ENCODE measurements at places on chromosomes 12 and 14. TPM values are rescaled to one million over a fixed set of nuclear protein-coding genes. Genes with fewer than 3 reads are reported as not detected.

DNA sequence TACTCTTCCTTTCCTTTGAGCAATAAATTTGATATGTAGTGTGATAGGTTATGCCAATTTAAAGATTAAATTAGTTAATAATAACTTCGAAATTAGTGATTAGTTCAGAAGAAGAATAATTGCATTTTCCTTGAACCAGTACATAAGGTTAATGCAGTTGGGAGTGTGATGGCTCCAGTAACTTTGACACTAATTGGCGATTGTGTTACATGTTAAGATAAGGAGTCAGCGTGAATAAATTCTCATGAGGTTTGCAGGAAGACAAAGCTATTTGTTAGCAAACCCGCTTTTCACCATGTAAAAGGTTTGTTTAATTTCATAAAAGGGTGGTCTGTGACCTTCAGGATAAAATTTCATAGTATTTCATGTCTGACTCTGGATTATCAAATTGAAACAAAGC is 1226.8 kb downstream of the SLC16A7 start:
- no peak overlapping the region for H3K27ac ChIP-seq
- no peak overlapping the region for H3K4me3 ChIP-seq
- H3K27me3 ChIP-seq = no peaks in the 10 kb centered on the region

DNA sequence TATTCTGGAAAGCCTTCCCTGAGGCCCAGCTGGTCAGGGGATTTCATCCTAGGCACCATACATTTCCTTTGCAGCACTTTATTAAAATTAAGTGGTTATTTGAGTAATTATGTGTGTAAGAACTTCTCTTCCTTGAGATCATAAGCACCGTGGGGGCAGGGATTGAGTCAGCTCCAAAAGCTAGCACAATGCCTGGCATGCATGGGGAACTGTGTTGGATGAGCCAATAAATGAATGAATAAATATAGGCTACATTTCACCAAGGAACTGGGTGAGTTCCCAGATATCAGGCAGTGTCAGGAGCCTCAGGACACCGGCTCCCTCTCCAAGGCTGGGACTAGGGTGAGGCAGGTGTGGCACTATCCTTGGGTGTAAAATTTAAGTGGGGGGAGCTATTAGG is 82.8 kb upstream of the FBXO21 start:
- H3K36me3 ChIP-seq = no peaks in the 10 kb centered on the region
- H3K4me3 ChIP-seq = no peak overlapping the region
- no peak for DNase-seq
- no peaks in the 10 kb centered on the region for H3K4me1 ChIP-seq
- peaks cover 72% of the 10 kb centered on the region for H3K27me3 ChIP-seq
- H3K27ac ChIP-seq = no peak overlapping the region

DNA sequence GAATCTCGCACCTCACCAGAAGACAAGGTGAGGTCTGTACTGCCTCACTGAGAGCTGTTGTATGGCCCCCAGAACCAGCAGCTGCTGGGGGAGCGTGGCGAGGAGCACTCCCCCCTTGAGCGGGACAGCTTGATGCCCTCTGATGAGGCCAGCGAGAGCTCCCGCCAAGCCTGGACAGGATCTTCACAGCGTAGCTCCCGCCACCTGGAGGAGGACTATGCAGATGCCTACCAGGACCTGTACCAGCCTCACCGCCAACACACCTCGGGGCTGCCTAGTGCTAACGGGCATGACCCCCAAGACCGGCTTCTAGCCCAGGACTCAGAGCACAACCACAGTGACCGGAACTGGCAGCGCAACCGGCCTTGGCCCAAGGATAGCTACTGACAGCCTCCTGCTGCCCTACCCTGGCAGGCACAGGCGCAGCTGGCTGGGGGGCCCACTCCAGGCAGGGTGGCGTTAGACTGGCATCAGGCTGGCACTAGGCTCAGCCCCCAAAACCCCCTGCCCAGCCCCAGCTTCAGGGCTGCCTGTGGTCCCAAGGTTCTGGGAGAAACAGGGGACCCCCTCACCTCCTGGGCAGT is 9.3 kb downstream of the CACNB3 start:
- H3K4me3 ChIP-seq = no peak overlapping the region
- H3K36me3 ChIP-seq = peaks cover 16% of the 10 kb centered on the region
- no peaks in the 10 kb centered on the region for H3K27me3 ChIP-seq
- no peaks in the 10 kb centered on the region for H3K4me1 ChIP-seq

- peaks cover 22% of the 10 kb centered on the region for H3K4me1 ChIP-seq
- H3K27ac ChIP-seq = peak overlapping the region; percentile 1
- H3K4me3 ChIP-seq = no peak overlapping the region
- H3K36me3 ChIP-seq = peaks cover 99% of the 10 kb centered on the region
Measured at GRCh38 chr12:117040496-117040895, 58.7 kb downstream of the TESC start.

- H3K27ac ChIP-seq = no peak overlapping the region
- peaks cover 9% of the 10 kb centered on the region for H3K4me1 ChIP-seq
- peak overlapping the region; percentile 22 for H3K4me3 ChIP-seq
- DNase-seq = peak; percentile 58
Measured at GRCh38 chr14:66746316-66747006, 238.5 kb downstream of the GPHN start.

DNA sequence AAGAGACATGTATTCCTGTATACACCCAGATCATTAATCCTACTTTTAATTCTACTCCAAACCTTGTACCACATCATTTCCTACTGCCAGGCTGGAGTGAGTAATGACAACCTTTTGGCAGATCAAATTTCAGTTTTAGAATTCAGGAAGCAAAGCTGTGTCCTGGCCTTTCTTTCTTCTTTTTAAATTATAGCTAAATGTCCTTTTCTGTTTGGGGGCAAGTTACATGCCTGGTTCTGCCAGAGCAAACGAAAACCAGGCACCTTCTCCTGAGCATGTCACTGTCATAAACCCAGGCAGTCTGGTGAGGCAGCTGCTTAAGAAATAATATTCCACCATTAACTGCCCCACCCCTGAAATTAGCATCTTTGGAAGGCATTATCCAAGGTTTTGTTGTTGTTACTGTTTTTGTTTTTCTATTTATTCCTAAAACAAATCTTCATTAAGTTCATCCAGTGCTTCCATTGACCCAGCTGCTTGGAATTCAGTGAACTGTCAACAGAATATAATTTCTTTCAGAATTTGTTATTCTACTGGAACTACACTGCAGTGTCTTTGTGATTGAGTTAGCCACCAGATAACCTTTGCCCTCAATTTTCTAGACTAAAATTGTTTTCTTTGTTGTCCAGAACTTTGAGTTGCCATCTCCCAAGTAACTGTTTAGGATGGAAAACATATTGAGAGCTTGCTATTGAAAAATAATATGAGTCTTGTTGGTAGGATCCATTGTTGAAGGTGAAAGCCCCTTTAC is 33.2 kb downstream of the SAMD4A start:
- peaks cover 9% of the 10 kb centered on the region for H3K4me1 ChIP-seq
- no peaks in the 10 kb centered on the region for H3K27me3 ChIP-seq
- H3K27ac ChIP-seq = no peak overlapping the region
- H3K36me3 ChIP-seq = no peaks in the 10 kb centered on the region
- H3K4me3 ChIP-seq = no peak overlapping the region

DNA sequence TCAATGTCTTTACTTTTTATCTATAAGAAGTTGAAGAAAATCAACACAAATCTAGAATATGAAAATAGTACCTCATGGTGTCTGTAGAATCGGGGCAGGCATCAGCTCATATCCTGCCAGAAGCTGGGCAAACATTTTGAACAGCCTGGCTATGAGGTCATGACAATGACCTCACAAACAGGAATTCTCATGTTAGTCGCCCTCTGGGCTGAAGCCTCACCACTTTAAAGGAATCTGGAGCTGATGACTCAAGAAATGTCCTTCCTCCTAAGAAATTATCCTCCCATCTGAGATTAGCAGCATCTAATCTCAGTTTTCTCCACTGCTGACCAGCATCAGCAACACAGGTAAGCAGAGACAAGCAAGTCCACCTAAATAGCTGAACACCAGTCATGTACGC is 27.1 kb downstream of the CLIP1 start:
- H3K4me3 ChIP-seq = no peak overlapping the region
- H3K27me3 ChIP-seq = no peaks in the 10 kb centered on the region
- peaks cover 14% of the 10 kb centered on the region for H3K4me1 ChIP-seq
- no peak overlapping the region for H3K27ac ChIP-seq

- H3K4me3 ChIP-seq = no peak overlapping the region
- no peaks in the 10 kb centered on the region for H3K27me3 ChIP-seq
- DNase-seq = peak; percentile 30
- H3K36me3 ChIP-seq = no peaks in the 10 kb centered on the region
- peak overlapping the region; percentile 45 for H3K27ac ChIP-seq
Measured at GRCh38 chr12:92593734-92594402, 108.9 kb upstream of the PLEKHG7 start.

The PSMB11 gene
- total RNA-seq = not detected

DNA sequence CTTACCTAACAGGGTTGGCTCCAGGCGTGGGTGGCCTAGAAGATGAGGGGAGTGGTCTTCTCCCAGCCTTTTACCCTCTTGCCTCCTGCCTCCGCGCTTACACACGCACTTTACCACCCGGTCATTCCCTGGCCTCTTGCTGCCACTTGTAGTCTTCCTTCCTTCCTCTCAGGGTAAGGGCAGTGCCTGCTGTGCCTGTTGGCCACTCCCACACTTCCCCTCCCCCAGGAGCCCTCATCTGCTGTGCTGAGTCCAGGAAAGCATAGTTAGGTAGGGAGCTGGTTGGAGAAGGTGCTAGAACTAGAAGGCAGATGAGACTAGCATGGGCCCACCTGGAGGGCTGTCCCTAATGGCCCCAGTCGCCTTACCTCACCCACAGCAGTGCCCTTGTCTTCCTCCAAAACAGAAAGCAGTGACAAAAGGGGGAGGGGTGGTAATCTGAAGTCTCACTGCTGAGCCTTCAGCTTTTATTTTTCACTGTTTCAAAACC is 54.3 kb upstream of the SRSF5 start:
- no peaks in the 10 kb centered on the region for H3K4me1 ChIP-seq
- H3K27ac ChIP-seq = no peak overlapping the region
- DNase-seq = no peak
- H3K4me3 ChIP-seq = no peak overlapping the region
- no peaks in the 10 kb centered on the region for H3K27me3 ChIP-seq

The OAS2 gene
- total RNA-seq = 211 TPM

DNA sequence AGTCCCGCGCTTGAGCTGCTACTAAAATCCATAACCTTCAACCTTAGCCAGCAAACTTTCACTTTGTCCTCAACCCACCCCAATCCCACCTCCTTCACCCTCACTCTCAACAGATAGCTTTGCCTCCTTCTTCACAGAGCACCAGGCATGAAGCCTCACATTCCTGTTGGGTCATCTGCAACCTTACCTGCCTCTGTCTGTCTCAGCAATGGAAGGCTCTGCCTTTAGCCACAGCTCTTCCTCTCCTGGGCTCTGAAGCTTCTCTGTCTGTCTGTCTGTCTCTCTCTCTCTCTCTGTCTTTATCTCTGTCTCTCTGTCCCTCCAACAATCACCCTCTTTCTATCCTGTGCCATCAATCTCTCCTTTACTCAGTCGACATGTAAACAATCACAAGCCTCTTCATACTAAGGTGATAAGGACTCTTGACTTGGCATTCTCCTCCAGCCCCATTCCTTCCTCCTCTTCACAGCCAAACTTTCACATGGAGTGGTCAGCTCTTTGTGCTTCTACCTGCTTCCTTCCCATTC is 220.8 kb downstream of the SPTSSA start:
- no peaks in the 10 kb centered on the region for H3K36me3 ChIP-seq
- peaks cover 20% of the 10 kb centered on the region for H3K4me1 ChIP-seq
- no peak for DNase-seq
- H3K27ac ChIP-seq = no peak overlapping the region
- no peak overlapping the region for H3K4me3 ChIP-seq

GRCh38 chr14:32510815-32511214 is 181.7 kb downstream of the AKAP6 start:
- peaks cover 45% of the 10 kb centered on the region for H3K4me1 ChIP-seq
- no peaks in the 10 kb centered on the region for H3K27me3 ChIP-seq
- H3K4me3 ChIP-seq = no peak overlapping the region
- H3K36me3 ChIP-seq = peaks cover 6% of the 10 kb centered on the region

DNA sequence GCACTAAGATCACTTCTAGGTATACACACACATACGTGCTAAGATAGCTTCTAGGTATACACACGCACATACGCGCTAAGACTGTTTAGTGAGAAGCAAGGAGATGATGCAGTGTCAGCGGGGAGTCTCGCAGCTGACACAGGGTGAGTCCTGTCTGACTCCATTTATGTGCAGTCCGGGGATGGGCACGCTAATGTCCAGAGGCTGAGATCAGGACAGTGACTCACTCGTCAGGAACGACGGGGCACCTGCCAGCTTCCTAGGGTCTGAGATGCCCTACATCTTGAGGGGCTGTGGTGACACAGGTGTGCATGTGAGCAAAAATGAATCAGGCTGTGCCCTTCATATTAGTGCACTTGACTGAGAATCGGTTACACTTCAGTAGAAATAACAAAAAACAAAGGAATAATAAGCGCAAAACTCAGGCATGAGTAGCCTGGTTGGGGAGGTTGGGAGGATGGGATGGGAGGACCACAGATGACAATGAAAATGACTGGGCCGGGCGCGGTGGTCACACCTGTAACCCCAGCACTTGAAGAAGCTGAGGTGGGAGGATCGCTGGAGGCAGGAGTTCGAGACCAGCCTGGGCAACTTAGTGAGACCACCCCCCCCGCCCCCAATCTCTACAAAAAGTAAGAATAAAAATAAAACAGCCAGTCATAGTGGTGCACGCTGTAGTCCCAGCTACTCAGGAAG is 29.1 kb upstream of the ULK1 start:
- peaks cover 41% of the 10 kb centered on the region for H3K4me1 ChIP-seq
- peaks cover 11% of the 10 kb centered on the region for H3K36me3 ChIP-seq
- H3K27ac ChIP-seq = peak overlapping the region; percentile 25
- no peak overlapping the region for H3K4me3 ChIP-seq
- H3K27me3 ChIP-seq = no peaks in the 10 kb centered on the region

GRCh38 chr12:96235484-96235826 is 41.3 kb downstream of the ELK3 start:
- H3K4me3 ChIP-seq = no peak overlapping the region
- DNase-seq = no peak
- no peaks in the 10 kb centered on the region for H3K27me3 ChIP-seq
- H3K36me3 ChIP-seq = no peaks in the 10 kb centered on the region
- peaks cover 9% of the 10 kb centered on the region for H3K4me1 ChIP-seq

The SLC10A1 gene
- not detected for total RNA-seq

GRCh38 chr12:50537538-50537919 is 32.7 kb downstream of the DIP2B start:
- peaks cover 6% of the 10 kb centered on the region for H3K36me3 ChIP-seq
- DNase-seq = no peak
- H3K4me3 ChIP-seq = peak overlapping the region; percentile 18
- H3K27me3 ChIP-seq = no peaks in the 10 kb centered on the region

DNA sequence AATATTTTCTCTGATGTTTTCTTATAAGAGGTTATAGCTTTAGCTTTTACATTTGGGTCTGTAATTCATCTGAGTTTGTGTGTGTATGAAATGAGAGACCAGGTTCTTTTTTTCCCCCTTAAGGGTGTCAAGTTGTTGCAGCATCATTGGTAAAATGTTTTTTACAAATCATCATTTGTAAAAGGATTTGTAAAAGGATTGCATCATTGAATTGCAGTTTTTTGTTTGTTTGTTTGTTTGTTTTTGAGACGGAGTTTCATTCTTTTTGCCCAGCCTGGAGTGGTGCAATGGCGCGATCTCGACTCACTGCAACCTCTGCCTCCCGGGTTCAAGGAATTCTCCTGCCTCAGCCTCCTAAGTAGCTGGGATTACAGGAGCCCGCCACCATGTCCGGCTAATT is 31.1 kb downstream of the MAPKAPK5 start:
- no peak overlapping the region for H3K4me3 ChIP-seq
- H3K27ac ChIP-seq = no peak overlapping the region

The APOLD1 gene
- total RNA-seq = 5.3 TPM

The PRICKLE1 gene
- 7.0 TPM for total RNA-seq

- H3K4me1 ChIP-seq = no peaks in the 10 kb centered on the region
- no peaks in the 10 kb centered on the region for H3K36me3 ChIP-seq
- H3K27ac ChIP-seq = no peak overlapping the region
- H3K4me3 ChIP-seq = no peak overlapping the region
- DNase-seq = no peak
Measured at GRCh38 chr12:110853836-110854235, 7.0 kb downstream of the CCDC63 start.

Measured in Calu3 (cell line).